ENCODE measurements at places on chromosomes 7 and 10.

DNA sequence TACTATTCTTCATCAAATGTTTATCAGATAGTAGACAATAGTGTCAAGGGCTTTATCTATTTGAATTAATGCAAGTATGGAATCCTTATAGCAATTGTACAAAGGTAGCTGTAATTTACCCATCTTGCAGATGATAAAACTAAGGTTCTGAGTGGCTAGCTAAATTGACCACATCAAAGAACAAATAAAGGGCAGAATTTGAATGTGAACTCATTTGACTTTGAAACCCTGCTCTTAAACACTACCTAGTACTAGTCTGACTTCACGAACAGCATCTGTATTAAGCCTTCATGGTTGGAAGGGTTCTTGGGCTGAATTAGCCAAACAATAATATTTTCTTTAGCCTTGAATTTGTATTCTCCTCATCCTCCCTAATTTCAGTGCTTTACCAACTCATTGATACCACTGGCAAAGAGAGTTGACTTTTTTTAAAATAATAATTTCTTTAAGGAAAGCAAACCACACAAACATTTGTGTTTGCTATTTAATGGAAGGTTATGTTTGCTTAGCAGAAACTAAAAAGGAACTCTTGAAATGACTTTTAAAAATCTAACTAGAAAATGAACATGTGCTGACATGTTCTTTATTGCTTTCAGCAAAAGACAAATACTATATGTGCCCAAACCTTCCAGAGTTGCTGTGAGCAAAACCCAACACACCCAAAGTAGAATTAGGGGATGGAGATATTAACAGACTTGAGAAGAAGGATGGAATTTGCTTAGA lies 322.6 kb downstream of the RNLS start:
- DNase-seq: no peak

DNA sequence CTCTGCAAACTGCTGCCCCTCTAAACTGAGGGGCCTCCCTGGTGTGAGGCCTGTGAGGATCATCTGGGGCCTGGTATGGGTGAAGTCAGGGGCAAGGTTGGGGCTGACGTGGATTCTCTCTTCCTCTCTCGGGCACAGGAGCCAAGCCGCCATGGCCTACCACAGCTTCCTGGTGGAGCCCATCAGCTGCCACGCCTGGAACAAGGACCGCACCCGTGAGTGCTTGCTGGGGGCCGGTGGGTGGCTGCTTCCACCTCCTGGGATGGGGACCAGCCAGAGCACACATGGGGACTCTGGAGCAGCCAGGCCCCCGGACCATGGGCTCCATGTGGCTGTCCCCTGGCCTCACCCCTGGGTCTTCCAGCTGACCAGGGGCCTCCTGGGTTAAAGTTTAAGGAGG lies 11.0 kb downstream of the ARPC1B start:
- DNase-seq: no peak

DNA sequence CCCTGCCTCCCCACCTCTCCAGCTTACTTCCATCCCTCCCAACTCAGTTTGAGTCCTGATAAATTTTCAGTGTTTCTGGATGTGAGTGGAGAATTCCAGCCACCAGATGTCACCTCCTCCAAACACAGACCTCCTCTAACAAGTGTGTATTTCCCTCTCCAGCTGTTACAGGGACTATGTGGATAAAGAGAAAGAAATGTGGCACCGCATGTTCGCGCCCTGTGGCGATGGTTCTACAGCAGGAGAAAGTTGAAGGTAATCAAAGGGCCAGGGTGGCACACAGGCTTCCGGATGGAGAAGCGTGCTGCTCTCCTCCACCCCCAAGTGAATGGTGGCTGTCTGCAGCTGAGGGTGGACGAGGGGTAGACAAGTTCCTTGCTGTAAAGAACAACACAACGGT lies 14.7 kb downstream of the FKBP6 start:
- DNase-seq: no peak

DNA sequence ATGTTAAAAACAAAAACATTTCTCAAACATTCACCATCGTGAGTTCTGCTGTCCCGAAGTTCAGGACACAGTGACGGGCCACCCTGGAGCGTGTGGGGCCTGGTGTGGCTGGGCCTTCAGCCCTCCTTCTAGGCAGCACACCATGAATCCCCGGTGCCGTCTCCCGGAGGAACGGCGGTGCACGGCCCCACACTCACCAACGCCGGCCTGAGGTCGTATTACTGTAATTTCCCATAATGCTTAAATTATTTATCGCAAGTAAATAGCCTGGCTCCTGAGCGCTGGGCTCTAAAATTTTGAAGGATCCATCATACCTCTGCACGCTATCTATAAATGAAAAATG lies 1.4 kb downstream of the STK32C start:
- DNase-seq: no peak

- no peak for DNase-seq
These were observed 176.5 kb upstream of the ADO start for GRCh38 chr10:62627983-62628382.

- no peak for DNase-seq
These were observed 51.1 kb upstream of the TSPAN13 start for GRCh38 chr7:16702441-16702840.
